ENCODE measurements at places on chromosomes 4 and X.
A peak's percentile ranks its signal among the peaks of the same experiment; 100 is the strongest.

- peak; percentile 43 for DNase-seq
Measured at GRCh38 chr4:127479031-127479622, 153.6 kb upstream of the INTU start.

DNA sequence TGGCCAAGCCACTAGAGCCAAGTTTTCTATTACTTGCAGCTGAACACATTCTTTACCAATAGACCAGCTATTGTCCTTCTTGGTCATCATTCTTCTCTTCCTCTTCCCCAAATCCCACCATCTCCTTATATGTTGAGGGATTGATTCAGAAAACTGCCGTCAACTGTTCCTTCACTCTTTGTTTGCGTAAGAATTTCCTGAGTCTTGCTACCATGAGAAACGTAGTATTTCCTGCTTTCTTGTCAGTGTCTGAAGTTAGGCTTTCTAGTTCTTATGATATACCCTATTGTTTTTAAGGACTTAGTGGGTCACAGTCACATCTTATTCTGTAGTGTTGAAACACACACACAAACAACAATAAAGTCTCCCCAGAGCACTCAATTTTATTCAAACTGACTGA lies 20.1 kb downstream of the IGFBP7 start:
- no peak for DNase-seq

- no peak for DNase-seq
Measured at GRCh38 chrX:124804962-124805361, 458.6 kb downstream of the SH2D1A start.

DNA sequence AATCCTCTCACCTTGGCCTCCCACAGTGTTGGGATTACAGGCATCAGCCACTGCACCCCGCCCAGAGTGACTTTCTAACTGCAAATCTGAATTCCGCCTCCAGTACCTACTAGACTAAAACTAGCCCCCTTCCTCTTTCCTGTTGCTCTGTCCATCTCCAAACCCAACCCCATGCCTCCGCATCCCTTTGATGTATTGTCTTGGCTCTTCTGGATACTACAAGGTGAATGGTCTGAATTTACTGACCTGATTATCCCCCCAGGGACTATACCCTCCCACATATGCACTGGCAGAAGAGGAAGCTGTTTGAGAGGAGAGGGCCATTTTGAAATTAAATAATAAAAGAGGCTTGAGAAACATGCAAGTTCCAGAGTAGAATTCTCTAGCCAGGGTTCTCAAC lies 17.7 kb upstream of the TFDP3 start:
- DNase-seq: no peak

GRCh38 chr4:76276813-76277212 lies 25.3 kb downstream of the FAM47E start:
- no peak for DNase-seq

DNA sequence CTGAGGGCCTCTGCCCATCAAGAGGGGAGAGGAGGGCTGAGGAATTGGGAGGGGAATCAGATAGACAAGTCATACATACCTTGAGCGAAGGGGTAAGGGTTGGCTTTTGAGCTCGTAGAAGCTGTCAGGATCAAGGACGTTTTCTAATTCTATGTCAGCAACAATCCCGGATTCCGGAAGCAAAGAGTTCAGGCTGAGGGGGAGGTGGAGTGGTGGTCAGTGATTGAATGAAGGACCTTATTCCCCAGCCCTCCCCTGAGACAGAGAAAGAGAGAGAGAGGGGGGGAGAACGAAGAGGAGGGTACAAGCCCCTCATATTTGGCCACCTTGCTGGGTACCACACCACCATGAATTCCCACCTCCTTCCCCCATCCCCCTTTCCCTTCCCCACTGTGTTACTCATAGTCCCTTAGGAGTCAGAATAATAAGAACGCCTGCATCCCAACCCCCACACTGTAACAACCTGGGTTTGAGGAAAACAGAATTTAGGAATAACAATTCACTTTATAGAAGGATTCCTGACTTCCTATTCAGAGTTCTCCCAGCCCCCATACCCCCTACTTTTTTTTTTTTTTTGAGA lies 2.7 kb downstream of the TFE3 start:
- no peak for DNase-seq

GRCh38 chrX:129556806-129557315 lies 16.8 kb downstream of the OCRL start:
- DNase-seq: no peak

DNA sequence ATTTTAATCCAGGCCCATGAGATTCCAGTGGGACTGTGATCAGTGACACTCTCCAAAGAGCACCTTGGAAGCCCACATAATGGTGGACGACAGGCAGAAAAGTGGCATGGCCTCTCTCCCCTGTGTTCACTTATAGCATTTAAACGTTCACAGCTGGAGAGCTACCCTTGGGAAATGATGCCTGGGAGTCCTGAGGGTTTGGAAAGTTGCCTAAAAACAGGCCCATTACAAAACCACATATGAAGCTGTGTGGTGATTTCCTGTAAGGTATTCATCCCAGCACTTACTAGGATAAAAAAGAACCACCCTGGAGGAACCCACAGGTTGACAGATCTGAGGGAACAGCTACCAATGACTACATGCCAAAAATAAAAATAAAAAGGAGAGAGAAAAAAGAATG lies 193.2 kb downstream of the RASL11B start:
- no peak for DNase-seq

DNA sequence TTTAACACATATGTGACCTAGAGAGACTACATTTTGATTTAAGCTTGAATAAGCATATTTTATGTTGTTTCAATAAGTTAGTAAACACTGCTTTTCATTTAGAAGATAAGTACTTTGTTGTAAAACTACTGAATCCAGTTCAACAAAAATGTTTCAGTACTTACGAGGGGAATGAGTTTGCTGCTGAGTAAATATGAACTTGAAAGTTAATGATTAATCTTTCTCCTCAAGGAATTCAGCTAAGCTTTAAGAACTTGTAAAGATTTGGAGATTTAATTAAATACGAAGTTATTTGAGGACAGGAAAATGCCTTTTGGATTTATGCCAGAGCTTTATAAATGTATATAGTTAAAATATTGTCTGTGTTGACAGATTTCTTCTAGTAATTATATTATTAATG lies 933.0 kb upstream of the LCORL start:
- no peak for DNase-seq

GRCh38 chrX:153821066-153821465 lies 9.3 kb downstream of the PDZD4 start:
- no peak for DNase-seq

- DNase-seq: no peak
Measured at GRCh38 chrX:30147996-30148643, 67.2 kb upstream of the MAGEB2 start.

GRCh38 chr4:137471895-137472294 lies 60.4 kb downstream of the PCDH18 start:
- DNase-seq: no peak

GRCh38 chrX:111083081-111083480 lies 12.9 kb upstream of the PAK3 start:
- no peak for DNase-seq

- DNase-seq: no peak
Measured at GRCh38 chr4:106269711-106270110, 46.3 kb downstream of the TBCK start.

GRCh38 chr4:90875791-90876190 lies 748.6 kb downstream of the CCSER1 start:
- no peak for DNase-seq

GRCh38 chrX:128800138-128800537 lies 723.2 kb downstream of the SMARCA1 start:
- DNase-seq: no peak

- DNase-seq: no peak
Measured at GRCh38 chrX:49829016-49829415, at the start of gene PAGE4. PAGE4 (plus strand) TSS chrX:49829303; CDS start chrX:49830429, 1,126 bp downstream.

DNA sequence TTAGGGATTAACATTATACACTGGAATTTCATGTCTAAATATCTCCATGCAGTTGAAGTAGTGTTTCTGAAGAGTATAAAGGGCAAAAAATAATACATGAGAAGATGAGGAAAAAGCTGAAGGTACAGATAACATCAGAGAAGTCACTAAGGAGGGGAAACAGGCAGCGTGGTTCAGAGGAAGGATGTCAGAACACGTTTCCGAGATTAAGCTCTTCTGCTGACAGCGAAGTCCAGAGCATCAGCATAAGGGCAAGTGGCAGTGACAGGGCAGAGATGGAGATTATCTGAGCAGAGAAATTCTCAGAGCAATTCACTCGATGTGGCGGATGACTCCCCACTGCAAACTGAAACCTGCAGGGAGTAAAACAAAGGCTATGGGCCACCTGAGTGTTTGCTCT lies 443.2 kb upstream of the FRG1 start:
- DNase-seq: no peak

DNA sequence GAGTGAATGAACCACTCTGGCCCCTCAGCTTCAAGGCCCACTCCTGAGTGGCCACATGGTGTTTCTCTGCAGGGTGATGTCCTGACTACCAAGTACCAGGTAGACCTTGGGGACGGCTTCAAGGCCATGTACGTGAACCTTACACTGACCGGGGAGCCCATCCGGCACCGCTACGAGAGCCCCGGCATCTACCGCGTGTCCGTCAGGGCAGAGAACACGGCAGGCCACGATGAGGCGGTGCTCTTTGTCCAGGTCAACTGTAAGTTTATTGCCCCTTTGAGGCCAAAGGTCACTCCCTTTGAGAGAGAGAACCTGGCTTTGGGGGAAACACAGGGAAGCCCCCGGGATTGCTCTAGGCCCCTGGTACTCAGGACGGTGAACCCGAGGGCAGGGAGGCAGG lies 216.0 kb downstream of the AFAP1 start:
- DNase-seq: no peak

DNA sequence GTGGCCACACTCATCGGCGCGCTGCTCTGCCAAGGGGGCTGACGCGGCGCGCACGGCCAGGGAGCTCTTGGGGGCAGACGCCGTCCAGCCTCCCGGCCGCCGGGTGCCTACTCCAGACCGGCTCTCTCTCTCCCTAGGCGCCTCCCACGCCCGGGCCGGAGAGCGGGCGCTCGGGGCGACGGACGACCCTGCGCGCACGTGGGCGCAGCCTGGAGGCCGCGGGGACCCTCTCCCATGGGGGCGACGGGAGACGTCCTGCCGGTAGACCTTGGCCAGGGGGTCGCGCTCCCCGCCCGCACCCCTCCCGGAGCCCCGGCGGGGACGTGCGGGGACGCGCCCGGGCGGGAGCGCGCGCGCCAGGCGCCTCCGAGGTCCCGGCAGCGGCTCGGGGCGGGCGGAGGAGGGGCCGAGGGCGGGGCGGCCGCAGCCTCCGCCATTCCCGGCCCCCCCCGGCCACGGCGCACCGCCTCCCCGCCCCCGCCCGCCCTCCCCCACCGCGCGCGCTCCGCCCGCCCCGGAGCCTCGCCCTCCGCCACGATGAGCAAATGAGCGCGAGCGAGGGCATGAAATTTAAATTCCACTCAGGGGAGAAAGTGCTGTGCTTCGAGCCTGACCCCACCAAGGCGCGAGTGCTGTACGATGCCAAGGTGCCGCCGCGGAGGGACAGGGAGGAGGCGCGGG lies at the start of gene MSL3:
TSS of gene MSL3 (plus strand) at position 519 of the 681 bp plus-strand sequence. CDS start at position 546, 27 bp downstream.
- peak; percentile 47 for DNase-seq

GRCh38 chr4:142467088-142467487 lies 379.0 kb downstream of the INPP4B start:
- no peak for DNase-seq

GRCh38 chrX:44568196-44568595 lies 25.5 kb upstream of the FUNDC1 start:
- no peak for DNase-seq

DNA sequence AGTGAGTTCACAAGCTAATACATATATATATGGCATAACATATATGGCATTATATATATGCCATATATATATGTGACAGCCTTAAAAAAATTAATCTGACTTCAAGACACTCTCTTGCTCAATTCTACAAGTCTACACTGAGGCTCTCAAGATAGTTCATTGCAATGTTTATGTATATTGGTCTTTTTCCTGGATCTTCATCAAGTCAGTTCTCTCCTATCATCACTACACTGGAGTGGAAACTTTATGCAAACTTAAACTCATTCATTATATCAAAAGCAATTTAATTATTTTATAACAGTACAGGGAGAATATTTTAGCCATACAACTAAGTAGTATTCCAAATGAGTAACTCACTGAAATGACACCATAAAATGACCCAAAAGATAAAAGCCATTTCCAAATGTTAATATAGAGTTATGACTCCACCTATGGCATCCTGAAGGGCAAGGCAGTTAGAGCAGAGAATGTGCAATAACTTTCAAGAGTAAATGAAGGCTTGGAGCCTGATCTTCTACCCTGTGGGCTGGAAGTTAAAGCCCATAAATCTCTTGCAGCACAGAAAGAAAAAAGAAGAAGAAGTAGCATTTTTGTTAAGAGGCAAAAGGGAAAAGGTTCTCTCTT lies 176.3 kb upstream of the SLIT2 start:
- DNase-seq: no peak

DNA sequence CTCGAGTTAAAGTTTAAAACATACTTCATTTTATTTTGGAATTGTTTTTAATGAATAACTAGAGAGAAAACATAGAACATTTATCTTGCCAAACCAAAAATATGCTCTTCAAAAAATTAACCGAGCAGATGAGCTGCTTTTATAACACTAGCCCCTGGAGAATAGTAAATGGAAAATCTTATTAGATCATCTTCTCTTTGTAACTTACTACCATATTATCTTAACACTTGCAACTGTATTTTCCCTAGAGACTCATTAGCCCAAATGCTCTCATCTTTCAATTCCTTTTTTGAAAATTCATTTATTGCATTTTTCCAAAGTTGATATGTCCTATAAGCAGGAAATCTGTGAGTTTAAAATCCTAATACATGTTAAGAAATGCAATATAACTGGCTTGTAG lies 143.3 kb downstream of the CAMK2D start:
- no peak for DNase-seq

GRCh38 chrX:9301836-9302235 lies 163.0 kb upstream of the TBL1X start:
- DNase-seq: no peak

GRCh38 chrX:1468250-1468772 lies 15.6 kb upstream of the ASMTL start:
- no peak for DNase-seq

DNA sequence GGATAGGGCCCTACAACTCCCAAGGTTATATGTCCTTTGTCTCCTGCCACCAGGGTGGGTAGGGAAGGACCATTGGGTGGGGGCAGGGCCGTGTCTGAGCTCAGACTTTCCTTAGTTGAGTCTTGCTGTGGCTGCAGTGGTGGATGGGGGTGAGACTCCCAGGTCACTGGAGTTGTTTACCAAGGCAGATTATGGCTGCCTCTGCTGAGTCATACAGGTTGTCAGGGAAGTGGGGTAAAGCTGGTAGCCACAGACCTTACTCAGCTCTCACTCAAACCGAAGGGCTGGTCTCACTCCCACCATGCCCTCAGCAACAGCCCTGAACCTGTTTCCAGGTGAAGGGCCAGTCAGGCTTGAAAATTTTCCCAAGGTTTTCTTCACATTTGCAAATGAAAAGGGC lies 58.8 kb upstream of the FAAH2 start:
- DNase-seq: no peak

GRCh38 chr4:127622921-127623796 lies 9.6 kb upstream of the INTU start:
- peak; percentile 8 for DNase-seq
